NCI-H1694 treated with DMSO at 0.1 percent for 48 hours (cell line): ENCODE measurements at places on chromosomes 4 and X.

DNA sequence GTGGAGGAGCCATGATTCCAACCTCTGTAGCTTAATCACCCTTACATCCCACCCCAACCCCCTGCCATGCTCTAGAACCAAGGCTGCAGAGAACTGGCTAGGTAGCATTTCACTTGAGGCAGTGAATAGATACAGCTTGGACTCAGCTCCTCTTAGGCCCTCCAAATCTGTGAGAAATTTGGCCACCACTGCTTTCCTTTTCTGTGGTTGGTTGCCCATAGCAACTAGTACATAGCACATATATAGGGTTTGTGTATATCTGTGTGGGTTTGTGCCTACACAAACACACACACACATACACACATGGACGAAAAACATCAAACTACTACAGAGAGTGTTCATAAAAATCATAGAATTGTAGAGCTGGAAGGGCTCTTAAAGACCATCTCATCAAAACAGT is 52.0 kb upstream of the CCDC160 start:
- DNase-seq, result no peak

DNA sequence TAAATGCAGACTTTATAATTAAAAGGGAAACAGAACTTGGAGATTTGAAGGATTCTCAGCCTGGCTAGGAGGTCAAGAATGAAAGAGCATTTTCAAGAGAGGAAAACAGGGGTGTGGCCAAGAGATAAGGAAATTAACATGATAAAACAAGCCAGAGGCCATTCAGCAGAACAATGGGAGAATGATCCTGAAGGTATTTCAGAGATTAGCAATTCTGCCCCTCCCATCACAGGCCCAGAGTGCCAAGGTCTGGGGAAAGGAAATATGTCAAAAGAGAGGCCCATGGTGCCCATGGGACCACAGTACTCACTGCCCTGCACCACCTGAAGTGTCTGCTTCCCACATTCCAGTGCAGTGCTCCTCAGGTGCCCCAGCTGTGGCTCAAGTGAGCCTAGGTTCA is 188.5 kb upstream of the STS start:
- DNase-seq, result no peak

DNA sequence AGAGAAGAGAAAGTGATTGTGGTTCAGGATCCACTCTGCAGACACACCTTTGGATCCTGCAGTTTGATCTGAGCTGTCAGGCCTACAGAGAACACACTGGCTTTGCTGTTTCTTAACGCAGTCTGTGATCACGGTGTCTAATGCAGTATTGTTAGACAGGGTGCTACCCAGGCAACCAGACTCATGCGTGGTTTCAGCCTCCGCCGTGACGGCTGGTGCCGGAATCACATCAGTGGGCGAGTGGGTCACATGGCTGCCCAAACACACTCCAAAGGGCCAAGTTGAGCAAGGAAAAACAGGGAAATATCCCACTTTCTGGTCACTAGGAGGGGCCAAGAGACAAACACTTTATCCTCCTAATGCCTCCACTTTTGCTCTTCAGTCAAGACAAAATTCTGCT is 27.5 kb downstream of the CCDC149 start:
- no peak for DNase-seq

DNA sequence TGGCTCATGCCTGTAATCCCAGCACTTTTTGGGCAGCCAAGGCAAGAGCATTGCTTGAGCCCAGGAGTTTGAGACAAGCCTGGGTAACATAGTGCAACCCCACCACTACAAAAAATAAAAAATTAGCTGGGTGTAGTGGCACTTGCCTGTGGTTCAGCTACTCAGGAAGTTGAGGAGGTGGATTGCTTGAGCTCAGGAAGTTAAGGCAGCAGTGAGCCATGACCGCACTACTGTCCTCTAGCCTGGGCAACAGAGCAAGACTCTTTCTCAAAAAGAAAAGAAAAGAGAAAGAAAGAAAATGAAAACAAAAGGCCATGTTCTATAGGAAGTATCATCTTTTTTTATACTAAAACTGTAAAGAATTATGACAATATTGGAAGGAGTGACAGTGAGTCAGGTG is 38.5 kb downstream of the NEK1 start:
- DNase-seq, result no peak

- DNase-seq, result no peak
These were observed 4.4 kb upstream of the PGM2 start for GRCh38 chr4:37821953-37822605.

- DNase-seq, result peak; percentile 20
These were observed 83.4 kb upstream of the MID1IP1 start for GRCh38 chrX:38717871-38718270.

GRCh38 chr4:175419236-175419718 is 392.8 kb downstream of the GPM6A start:
- no peak for DNase-seq

DNA sequence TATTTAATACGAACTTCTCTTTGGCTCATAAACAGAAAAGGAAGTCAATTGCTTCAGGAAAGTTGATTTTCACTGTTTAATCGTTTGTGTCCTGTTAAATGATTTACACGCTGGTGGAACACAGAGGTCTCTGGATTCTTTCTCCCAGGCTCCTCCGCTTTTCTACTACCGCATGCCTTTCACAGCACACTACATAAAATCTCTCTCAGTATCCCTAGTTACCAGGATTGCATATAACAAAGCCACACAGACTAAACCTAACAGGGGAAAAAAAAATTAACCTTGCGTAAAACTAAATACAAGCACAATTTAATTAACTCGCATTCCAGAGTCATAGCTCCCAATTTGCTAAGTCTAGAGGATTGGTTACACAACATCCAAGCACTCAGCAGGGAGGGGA is 133.9 kb downstream of the CORIN start:
- no peak for DNase-seq

- DNase-seq, result no peak
These were observed 70.9 kb upstream of the UGT2B7 start for GRCh38 chr4:69025191-69025998.

DNA sequence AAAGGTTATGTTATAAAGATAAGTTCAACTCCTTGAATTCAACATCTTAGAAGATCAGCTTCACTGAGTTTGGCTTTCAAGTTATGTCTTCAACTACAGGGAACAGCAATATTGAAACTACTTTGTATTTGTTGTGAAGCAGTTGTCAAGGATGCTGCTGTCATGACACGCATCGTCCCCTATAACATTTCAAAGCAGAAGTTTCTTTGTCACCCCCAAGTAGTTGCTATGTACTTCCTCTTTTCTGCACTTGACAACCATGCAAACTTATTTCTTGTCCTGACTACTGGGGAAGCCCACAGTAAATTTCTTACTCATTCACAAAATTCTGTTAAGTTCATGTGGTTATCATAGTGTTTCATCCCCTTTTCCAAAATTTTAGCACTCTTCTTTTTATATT is 14.3 kb downstream of the ANTXR2 start:
- DNase-seq, result peak; percentile 11

DNA sequence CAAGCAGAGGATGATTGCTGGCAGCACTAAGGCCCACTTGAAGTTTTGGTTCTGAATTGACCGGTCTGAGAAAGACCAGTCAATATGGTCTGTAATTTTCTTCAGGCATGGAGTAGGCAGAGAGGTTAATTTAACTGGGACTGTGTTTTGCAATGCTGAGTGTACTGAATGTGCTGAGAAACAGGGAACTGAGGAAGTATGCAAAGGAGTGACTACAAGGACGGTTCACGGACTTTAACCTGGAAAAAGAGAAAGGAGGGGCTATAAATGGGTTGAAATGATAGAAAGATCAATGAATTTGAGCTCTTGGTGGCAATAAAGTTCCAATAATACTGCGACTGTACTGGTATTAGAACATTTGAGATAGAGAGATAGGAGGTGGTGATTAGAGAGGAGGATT is 84.5 kb downstream of the MAGEB17 start:
- DNase-seq, result no peak

- no peak for DNase-seq
These were observed 48.1 kb downstream of the WWC2 start for GRCh38 chr4:183147196-183147595.

DNA sequence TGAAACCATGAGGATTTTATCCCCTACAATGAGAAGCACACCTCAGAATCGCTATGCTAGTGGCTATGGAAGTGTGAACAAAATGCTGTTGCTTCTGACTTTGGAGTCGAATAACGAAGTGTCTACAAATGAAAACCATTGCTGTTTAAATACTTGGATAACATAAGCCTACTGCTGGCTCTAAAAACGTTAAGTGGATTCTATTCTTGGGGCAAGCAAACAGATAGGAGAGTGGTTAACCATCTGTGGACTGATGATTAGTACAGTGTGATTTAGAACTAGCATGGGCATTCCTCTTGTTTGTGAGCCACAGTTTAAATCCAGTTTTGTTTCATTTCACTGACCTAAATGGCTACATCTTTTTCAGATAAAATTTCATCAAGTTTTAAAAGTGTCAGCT is 109.7 kb upstream of the PNPLA4 start:
- no peak for DNase-seq

GRCh38 chrX:48826876-48827653 is 752 bp downstream of the ERAS start:
- no peak for DNase-seq

- no peak for DNase-seq
These were observed 2390.9 kb downstream of the PCDH7 start for GRCh38 chr4:33111117-33111516.

DNA sequence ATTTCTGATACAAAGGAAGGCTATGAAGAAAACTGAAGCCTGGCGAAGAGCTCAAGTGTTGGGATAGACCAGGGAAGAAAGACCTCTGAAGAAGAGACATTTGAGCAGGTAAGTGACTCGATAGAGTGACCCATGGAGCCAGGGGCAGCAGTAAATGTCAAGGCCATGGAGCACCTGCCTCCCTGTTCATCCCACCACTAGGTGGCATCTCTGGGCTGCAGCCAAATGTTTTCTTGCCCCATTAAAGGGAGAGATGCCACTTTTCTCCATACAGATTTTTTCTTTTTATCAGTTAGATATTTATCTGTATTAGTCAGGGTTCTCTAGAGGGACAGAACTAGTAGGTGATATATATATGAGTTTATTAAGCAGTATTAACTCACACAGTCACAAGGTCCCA is 4.9 kb upstream of the ZNF81 start:
- DNase-seq, result peak; percentile 11

- no peak for DNase-seq
These were observed 8.4 kb downstream of the ARX start for GRCh38 chrX:25007059-25008053.

DNA sequence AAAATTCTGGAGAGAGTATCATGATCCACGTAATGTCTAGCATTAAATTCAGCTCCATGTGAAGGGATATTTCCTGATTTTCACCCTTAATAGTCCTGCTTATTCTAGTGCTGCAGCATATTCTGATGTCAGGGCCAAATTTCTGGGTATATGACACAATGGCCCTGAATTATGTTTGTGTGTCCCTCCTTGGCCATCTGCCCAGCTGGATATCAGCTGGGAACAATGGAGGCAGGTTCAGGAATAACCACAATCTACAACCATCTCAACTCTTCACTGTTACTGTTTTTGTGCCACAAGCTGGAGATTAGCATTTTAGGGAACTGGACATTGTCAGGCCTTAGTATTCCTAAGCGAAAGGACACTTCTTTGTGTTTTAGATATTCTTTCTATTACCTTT is 3.5 kb downstream of the GLRB start:
- DNase-seq, result no peak

DNA sequence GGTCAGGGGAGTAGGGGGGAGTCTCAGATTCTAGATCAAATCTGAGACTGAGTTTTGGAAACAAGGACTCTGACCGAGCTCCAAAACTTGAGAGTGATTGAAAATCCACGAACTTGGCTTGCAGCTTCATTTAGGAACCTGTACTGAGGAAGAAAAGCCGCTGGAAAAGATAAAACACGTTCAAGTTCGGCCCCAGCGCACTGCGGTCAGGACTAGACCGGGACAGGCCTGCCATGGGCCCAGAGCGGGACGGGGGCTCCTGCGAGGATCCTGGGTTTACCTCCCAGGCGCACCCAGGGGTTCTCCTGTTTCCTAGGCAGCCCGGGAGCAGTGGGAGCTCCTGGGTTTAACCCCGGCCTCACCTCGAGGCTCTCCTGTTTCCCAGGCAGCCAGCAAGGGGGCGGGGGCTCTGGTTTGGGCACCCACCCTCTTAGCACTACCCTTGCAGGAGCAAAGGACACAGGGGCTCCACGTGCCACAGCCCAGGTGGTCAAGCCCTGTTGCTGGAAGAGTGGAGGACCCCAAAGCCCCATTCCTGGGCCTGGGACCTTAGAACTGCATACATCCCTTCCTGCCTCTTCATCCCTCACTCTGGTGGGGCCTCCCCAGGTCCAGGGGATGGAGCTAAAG is 74.5 kb downstream of the ABLIM2 start:
- no peak for DNase-seq

DNA sequence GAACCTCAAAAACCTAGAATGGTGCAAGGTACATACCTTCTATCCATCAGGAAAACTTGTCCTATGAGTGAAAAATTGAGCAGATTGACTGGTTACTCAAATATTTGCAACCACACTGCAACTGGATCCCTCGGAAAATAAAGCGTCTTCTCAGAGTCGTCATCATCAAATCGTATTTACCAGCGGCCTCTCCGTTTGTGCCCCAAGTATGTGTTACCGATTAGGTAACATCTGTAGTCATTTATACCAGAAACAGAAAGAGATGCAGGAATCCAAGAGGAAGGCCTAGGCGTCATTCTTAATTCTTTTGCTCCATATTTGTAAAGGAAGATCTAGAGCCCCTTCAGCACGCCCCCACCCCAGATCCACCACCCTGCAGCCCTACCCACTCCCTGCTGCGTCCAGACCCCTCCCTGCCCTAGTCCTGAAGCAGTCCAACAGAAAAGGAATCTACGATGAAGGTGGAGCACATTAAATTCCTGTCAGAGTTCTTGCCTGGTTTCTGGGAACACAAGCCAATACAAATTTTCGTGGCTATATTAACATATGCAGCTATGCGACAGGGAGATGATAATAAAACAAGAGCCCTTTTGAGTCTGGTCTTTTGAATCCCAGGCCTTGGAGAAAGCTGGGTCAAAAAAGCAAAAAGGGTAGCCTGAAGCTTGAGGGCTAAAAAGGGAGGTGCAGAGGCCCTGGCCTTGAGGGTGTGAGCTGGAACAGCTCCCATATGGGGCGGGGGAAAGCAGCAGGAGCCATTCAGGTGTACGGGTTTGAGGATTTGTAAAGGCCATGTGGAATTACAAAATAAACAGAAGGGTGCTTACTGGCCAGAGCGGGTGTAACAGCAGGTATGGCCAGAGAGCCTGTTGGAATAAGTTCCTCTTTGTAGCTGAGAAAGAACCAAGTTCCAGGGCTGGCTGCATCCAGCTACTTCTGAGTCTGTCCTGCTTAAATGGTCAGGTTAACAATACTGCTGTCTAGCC is 77.0 kb downstream of the ZNF827 start:
- no peak for DNase-seq

DNA sequence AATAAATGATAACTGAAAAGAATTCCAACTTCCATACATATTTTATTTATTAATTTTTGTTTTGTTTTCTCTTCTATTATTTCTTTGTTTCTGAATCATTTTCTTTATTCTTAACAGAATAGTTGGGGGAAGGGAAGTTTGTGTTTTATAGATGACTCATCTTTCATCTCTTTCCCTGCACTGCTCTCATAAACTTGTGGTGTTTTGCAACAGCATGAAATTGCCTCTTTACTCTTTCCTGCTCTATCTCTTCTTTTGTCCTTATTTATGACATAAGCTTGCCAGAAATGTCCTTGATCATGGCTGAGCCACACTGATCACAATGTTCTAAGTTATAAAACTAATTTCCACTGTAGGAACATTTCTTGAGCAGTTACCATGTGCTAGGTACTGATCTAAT is 22.3 kb downstream of the QRFPR start:
- no peak for DNase-seq
